CD4-positive, alpha-beta T cell treated with Interleukin-6 at 100 ng/mL for 8 hours (primary cell): ENCODE measurements at places on chromosomes 6 and 20.
A peak's percentile ranks its signal among the peaks of the same experiment; 100 is the strongest.

DNA sequence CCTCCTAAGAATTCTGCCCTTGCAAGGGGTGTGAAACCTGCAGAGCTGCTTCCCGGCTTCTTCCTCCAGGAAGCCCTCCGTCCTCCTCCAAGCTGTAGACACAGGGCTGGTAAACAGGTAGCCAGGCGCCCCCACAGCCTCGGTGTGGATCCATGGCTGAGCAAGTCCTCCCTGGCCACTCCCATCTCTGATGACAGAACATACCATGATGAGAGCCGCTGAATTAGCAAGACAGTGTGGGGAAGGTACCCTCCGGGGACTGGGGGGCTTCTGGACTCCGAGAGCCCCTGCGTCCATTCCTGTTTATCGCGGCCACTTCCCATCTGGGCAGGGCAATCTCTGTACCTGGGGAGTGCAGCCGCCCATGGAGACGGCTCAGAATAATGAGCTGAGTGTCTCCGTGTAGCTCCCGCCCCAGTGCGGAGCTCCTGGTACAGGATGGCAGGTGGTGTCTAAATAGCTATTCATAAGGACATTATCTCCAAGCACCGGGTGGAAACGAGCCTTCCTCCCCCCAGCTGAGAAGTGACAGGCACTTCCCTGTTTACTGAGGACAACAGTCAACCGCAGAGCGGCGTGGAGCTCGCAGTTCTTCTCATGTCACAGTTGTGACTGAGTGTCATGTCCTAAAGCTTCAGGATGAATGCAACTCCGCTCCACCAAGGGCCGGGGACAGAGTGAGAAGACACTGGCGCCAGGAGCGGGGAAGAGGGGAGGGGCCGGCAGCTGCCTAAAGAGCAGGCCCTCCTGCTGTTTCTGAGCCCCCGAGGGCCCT, 22.7 kb upstream of the NTSR1 start:
- DNase-seq, result peak; percentile 25

DNA sequence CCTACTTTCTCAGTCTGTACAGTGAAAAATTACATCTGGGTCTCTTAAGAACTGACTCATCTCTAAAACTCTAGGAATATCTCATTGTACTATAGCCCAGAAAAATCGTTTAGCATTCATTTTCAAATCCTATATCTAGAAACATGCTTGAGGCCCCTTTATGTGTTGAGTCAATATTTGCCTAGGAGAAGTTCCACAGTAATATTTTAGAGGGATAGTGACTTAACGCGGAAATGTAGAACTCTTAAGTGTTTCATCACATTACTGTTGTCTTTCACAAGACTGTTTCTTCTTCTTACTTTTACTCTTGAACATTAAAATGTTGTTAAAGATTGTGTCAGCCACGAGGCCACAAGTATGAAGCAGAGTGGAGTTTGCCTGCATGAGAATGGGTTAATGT, 23.0 kb upstream of the MYLIP start:
- DNase-seq, result no peak

DNA sequence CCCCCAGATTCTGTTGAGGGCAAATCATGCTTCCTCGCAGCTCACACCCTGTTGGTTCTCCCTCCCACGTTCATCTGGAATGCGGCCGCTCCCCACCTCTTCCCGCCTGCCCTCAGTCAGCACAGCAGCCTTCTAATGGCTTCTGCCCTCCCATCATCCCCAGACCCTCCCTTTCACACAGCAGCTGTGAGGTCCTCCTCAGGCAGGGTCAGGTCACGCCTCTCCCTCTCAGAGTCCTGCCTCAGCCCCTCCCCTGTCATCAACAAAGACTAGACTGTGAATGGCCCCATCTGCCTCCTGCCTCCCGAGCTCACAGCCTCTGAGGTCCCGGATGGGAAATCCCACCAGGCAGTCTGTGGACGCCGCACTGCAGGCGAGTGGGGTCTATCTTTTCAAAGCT, 7.9 kb upstream of the BHLHE23 start:
- no peak for DNase-seq

GRCh38 chr6:118371955-118372354, 176.1 kb upstream of the PLN start:
- no peak for DNase-seq

- no peak for DNase-seq
These were observed 747.6 kb downstream of the RFPL4B start for GRCh38 chr6:113094779-113095178.

DNA sequence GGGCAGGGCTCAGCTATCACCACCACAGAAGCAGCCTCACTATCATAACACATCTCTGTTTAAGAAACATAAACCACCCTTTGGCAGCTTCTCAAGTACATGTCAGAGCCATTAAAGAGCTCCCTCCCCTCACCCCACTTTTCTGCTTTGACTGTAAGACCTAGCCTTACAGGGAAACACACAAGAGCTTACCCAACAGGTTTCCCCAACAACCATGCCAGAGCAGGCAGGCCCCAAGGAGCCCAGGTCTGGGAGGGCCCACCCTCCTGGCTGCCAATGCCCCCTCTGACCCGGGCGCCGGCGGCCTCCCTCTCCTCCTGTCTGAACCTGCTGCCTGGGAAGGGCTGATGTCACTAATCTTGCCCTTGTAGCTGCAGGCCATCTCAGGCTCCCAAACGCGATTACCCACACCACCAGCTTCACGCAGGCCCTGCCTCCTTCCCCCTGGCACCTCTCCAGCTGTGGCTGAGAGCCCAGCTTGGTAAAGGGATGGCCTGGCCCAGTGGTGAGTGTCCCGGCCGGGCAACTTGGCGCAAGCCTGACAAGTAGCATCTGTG, 402.0 kb downstream of the MAFB start:
- DNase-seq, result no peak

DNA sequence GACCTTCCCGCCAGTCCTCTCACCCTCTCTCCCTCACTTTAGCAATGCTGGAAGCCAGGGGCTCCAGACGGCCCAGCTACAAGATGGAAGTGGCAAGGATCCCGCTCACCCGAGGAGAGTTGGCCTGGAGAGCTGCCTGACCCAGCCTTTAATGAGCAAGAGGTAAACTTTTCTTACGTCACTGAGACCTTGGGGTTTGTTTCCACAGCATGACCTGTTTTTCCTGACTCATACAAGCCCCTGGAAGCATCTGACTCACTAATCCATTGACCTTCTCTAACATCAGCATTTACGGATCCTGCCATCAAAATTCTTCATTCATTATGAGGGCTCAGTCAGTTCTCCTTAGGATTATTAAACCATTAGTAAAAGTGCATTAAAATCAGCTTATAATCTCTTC, 120.4 kb downstream of the MYLK4 start:
- DNase-seq, result no peak

DNA sequence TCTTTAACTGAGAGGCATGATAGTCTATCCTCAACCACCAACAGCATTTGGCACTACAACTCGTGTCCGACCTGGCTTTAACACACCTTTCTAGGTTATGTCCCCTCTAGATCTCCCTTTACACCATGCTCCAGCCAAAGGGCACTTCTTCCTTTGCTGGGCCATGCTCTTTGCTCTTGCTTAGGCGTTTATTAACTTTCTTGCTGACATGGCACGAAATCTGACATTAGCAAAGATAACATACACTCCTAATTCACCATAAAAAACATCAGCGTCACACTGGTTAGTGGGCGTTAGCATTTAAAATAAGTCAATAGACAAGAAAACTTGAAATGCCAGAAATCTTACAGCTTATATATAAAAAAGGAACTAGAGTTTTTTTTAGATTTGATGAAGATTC, 47.3 kb upstream of the ADGRG6 start:
- DNase-seq, result no peak

- no peak for DNase-seq
These were observed 267.2 kb upstream of the SULF2 start for GRCh38 chr20:48052475-48052835.

DNA sequence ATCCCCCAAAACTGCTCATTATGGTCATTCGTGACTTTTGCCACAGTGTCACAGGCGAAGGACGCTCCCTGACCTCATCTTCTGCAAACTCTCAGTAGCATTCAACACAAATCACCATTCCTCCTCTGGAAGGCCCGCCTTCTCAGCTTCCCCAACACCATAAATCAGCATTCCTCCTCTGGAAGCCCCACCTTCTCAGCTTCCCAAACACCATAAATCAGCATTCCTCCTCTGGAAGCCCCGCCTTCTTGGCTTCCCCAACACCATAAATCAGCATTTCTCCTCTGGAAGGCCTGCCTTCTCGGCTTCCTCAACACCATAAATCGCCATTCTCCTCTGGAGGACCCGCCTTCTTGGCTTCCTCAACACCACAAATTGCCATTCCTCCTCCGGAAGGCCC, 288.0 kb upstream of the AGPAT4 start:
- DNase-seq, result no peak

- DNase-seq, result no peak
These were observed 9.9 kb downstream of the ATXN1 start for GRCh38 chr6:16751251-16751946.

DNA sequence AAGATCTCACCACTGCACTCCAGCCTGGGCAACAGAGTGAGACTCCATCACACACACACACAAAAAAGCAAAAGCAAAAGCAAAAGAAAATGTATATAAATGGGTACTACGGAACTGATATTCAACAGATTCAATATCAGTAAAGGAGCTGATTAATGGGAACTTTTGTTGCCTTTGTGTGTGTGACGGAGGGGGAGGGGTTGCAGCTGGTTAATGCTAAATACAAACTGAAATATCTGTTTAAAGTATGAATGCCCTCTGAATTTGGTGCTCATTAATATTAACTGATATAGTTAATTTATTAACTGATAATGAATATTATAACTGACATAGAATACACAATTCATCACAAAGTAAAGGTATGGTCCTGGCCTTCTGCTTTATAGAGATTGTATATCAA, 8.4 kb downstream of the NCOA6 start:
- DNase-seq, result no peak

DNA sequence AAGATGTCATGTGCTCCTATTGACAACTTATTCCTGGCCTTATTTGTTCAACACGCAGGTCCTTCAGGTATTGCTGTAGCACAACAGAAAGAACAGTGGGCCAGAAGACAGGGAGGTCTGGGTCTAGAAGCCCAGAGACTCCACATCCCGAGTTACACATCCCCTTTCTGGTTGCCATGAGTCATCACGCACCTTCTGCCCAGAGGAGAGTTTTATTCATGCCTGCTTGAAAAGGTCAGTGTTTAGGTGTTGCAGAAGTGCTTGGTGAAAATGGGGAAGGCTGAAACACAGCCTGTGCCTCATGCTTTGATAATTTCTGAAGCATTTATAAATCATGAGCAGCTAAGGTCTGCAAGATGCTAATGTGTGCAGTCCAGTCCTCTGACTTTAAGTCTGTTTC, 256.4 kb downstream of the GMPR start:
- no peak for DNase-seq

DNA sequence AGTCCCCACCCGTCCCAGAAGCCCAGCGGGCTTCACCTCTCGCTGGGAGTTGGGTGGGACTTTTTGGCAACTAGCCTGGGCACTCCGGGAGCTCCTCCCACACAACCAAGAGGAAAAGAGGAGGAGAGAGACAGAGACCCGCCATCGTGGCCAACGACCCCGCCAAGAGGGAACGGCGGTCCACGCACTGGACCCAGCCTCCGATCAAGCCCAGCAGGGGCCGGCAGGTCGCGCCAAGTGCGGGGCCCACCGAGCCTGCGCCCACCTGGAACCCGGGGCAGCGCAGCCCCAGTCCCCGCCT, 3.0 kb upstream of the TMEM14C start:
- DNase-seq, result no peak

GRCh38 chr6:90907931-90908655, 321.2 kb upstream of the MAP3K7 start:
- no peak for DNase-seq

DNA sequence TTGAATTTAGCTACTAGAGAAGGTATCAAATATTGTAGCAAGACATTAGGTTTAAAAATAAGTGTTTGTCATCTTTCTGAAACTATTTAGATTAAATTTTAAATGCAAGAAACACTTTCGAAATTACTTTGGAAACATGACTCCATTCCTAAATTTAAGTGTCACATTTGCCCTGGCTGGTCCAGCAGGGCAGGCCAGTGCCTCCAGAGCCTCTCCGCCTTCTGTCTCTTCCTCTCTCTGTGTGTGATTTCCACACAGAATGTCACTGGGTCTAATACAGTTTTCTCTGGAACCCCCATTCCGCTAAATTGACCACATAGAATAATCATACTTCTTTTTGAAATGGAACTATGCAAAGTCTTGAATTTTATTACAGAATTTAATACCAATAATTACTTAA, 111.5 kb downstream of the SOBP start:
- no peak for DNase-seq

GRCh38 chr6:53199156-53199555, 50.5 kb upstream of the GCM1 start:
- no peak for DNase-seq

GRCh38 chr20:40967700-40968099, 60.9 kb upstream of the TOP1 start:
- no peak for DNase-seq

- no peak for DNase-seq
These were observed 177.1 kb downstream of the ALDH8A1 start for GRCh38 chr6:134772671-134773360.

GRCh38 chr6:24481449-24481848, 7.9 kb downstream of the GPLD1 start:
- no peak for DNase-seq

GRCh38 chr20:49569411-49570115, 1.6 kb upstream of the PTGIS start:
- no peak for DNase-seq

DNA sequence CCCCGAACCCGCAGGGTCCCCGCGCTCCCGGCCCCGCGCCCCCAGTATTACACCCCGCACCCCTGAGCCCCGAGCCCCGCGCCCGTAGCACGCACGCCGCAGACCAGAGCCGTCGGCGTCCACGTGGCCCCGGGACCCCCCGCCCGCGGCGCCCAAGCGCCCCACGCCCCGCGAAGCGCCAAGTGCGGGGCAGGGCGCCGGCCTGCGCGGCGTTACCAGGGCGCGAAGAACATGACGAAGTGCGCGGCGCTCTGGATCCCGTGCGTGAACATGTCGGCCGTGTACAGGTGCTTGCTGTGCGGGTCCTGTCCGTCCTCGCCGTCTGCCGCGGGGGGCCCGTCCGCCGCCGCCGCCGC, 312 bp downstream of the TXNDC5 start:
- DNase-seq, result no peak
